ENCODE measurements at places on chromosomes 7 and 10. TPM values are rescaled to one million over a fixed set of nuclear protein-coding genes. Genes with fewer than 3 reads are reported as not detected.

The BLOC1S2 gene
- 44.4 TPM for total RNA-seq

The C7orf33 gene
- not detected for total RNA-seq

The OGDH gene
- 54.6 TPM for total RNA-seq

The DYDC1 gene
- 2.4 TPM for total RNA-seq

The TRIM4 gene
- total RNA-seq, result 34.3 TPM

The IDI2 gene
- 0.18 TPM for total RNA-seq

The AKR1C8 gene
- 0.46 TPM for total RNA-seq

The RUFY2 gene
- total RNA-seq, result 55.3 TPM

The KCNMA1 gene
- 4.5 TPM for total RNA-seq

The SLC18A2 gene
- total RNA-seq, result 3.7 TPM

The CPED1 gene
- 32.3 TPM for total RNA-seq

The SEMA3E gene
- total RNA-seq, result 23.5 TPM

The RGS10 gene
- total RNA-seq, result 24.6 TPM

The FAM171A1 gene
- 23.5 TPM for total RNA-seq

The PODXL gene
- total RNA-seq, result 71.2 TPM

The AGMO gene
- 0.17 TPM for total RNA-seq

The CYP3A4 gene
- total RNA-seq, result not detected

The ADAM12 gene
- total RNA-seq, result 1.3 TPM

The SSC4D gene
- 2.1 TPM for total RNA-seq

The ASB10 gene
- not detected for total RNA-seq

The PLEKHS1 gene
- total RNA-seq, result 11.6 TPM

The PRSS2 gene
- 47.9 TPM for total RNA-seq

The MEOX2 gene
- 103 TPM for total RNA-seq

The SPRN gene
- 0.34 TPM for total RNA-seq

The BTBD16 gene
- 0.67 TPM for total RNA-seq

The COL28A1 gene
- total RNA-seq, result 4.2 TPM

The TMEM176A gene
- 33.1 TPM for total RNA-seq

The LIPK gene
- not detected for total RNA-seq

The ZNF736 gene
- total RNA-seq, result 31.6 TPM

The CELF2 gene
- 91.1 TPM for total RNA-seq

The ELMO1 gene
- total RNA-seq, result 51.6 TPM

The ZDHHC6 gene
- 32.5 TPM for total RNA-seq

The ANLN gene
- 4.5 TPM for total RNA-seq

The TEX36 gene
- total RNA-seq, result not detected

The SH2B2 gene
- total RNA-seq, result 3.3 TPM

The CLRN3 gene
- not detected for total RNA-seq

The UPK3B gene
- total RNA-seq, result 12.4 TPM

The TWIST1 gene
- total RNA-seq, result 0.74 TPM

The DNAH11 gene
- total RNA-seq, result 12.8 TPM

The LHFPL3 gene
- not detected for total RNA-seq

The GHRHR gene
- total RNA-seq, result 0.77 TPM

The STEAP4 gene
- total RNA-seq, result 108 TPM

The PCDH15 gene
- 1.6 TPM for total RNA-seq

The HTR5A gene
- total RNA-seq, result not detected

The NUTM2D gene
- 7.8 TPM for total RNA-seq

The C10orf67 gene
- 0.68 TPM for total RNA-seq

The BBIP1 gene
- total RNA-seq, result 42.4 TPM

The RBM48 gene
- 19.5 TPM for total RNA-seq

The BICC1 gene
- total RNA-seq, result 43.1 TPM

The ZNF487 gene
- total RNA-seq, result 25.4 TPM

The LSM8 gene
- 22.9 TPM for total RNA-seq

The PIK3AP1 gene
- 24.0 TPM for total RNA-seq

The UNCX gene
- total RNA-seq, result not detected

The IFIT1B gene
- 0.21 TPM for total RNA-seq
